Activated gamma-delta T cell treated with Interleukin-2 at 50 U/mL for 16 hours (primary cell): ENCODE measurements at places on chromosomes 12 and 14.
A peak's percentile ranks its signal among the peaks of the same experiment; 100 is the strongest.

DNA sequence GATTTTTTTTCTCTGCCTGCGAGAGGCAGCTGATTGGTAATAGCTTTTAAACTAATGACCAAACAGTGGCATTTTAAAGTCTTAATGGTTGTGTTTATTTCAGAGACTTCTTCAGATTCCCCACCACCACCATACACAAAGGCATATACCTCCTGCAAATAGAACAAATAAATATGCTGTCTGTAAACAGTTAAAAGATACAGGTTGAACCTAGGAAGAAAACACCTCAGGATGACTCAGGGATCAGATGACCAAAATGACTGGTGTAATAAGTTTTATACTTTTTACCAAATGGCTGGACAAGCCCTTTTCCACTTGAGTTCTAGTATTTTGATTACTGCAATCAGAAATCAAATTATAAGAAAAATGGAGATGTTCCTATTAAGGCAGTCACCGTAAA is 364.1 kb downstream of the PAWR start:
- no peak for DNase-seq

DNA sequence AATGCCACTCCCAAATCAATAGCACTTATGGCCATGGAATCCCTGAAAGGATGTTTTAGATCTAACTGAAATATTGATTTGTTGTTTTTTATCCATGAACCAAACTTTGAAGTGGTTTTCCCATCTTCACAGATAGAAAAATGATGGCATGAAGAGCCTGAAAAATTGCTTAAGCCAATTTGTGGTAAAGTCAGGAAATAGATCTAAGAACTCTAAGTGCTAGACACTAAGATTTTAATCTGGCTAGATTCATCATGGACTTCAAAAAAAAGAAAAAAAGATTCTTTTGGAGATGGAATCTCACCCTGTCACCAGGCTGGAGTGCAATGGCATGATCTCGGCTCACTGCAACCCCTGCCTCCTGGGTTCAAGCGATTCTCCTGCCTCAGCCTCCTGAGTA is 45.0 kb upstream of the STRN3 start:
- DNase-seq, result no peak

DNA sequence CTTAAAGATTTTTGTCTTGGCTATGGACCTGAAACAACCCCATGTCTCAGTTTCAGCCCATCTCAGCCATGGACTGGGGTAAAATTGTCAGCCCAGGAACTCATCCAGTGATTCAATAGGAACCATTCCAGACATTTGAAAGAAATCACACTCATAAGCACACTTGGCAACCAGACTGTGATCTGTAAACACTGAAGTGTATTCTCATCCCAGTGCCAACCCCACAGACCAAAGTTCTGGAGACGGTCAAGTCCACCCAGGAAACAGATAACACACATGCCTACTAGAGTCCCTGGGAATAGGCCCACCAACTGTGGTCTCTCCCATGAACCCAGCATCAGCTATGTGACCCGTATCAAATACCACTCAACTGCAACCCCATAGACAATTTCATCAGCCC is 804.6 kb downstream of the TRHDE start:
- DNase-seq, result no peak

DNA sequence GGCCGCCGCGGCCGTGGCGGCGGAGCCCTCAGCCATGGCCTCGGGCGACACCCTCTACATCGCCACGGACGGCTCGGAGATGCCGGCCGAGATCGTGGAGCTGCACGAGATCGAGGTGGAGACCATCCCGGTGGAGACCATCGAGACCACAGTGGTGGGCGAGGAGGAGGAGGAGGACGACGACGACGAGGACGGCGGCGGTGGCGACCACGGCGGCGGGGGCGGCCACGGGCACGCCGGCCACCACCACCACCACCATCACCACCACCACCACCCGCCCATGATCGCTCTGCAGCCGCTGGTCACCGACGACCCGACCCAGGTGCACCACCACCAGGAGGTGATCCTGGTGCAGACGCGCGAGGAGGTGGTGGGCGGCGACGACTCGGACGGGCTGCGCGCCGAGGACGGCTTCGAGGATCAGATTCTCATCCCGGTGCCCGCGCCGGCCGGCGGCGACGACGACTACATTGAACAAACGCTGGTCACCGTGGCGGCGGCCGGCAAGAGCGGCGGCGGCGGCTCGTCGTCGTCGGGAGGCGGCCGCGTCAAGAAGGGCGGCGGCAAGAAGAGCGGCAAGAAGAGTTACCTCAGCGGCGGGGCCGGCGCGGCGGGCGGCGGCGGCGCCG is 381 bp downstream of the YY1 start:
- no peak for DNase-seq

GRCh38 chr14:104856157-104856868 is 8.8 kb upstream of the CEP170B start:
- no peak for DNase-seq

- DNase-seq, result peak; percentile 69
Observed at GRCh38 chr12:57756406-57757341, 1.8 kb downstream of the MARCHF9 start.

DNA sequence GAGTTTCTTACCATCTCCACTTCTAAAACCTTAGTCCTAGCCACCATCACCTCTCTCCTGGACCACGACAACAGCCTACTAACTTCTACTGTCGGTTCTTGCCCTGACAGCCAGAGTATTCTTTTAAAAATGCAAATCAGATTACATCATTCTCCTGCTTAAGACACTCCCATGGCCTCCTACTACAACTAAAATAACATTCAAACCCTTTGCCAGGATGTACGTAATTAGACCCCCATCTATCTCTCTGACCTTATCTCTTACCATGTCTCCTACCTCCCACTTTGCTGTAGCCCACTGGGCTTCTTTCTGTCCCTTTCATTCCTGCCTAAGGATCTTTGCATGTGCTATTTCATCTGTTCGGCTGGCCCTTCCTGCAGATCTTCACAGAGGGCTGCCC is 27.6 kb downstream of the TRIM9 start:
- no peak for DNase-seq

DNA sequence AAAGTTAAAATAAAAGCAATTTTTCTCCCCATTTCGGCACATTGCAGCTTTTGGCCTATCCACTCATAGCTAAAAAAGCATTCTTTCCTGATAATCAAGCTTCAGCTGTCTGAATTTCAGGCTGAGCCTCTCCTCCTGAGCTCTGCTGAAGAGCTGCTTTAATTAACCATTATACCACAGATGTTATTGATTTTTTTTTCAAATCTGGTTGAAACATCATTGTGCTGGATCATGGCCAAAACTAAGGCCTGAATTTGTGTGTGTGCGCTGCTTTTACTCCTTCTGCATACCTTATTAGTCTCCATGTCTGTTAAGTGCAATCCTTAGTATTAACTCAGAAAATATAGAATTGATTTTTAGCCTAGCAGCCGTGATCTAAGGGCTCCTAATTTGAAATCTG is 52.3 kb downstream of the MBIP start:
- no peak for DNase-seq

GRCh38 chr12:53241623-53242412 is 9.8 kb upstream of the RARG start:
- DNase-seq, result no peak

GRCh38 chr12:128745772-128746689 is 77.7 kb downstream of the SLC15A4 start:
- no peak for DNase-seq

GRCh38 chr14:58793131-58793740 is 155.5 kb downstream of the DACT1 start:
- no peak for DNase-seq

DNA sequence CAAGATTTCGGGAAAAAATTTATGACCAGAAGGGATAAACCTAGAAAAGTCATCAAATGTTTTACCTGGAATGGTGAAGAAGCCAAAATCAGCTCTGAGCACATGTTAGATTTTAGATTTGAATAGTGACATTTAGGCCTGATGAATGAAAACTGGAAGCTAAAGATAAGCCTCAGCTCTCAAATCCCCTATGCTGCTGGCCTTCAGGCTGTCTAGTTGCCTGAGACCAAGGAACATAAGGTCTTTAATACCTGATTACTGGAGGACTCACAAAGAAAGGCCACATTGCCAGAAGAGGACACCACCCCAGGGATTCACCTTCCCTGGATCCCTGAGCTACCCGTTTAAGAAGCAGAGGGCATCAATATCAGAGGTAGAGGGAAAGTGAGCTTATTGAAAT is 56.6 kb downstream of the BCL2L14 start:
- DNase-seq, result no peak

DNA sequence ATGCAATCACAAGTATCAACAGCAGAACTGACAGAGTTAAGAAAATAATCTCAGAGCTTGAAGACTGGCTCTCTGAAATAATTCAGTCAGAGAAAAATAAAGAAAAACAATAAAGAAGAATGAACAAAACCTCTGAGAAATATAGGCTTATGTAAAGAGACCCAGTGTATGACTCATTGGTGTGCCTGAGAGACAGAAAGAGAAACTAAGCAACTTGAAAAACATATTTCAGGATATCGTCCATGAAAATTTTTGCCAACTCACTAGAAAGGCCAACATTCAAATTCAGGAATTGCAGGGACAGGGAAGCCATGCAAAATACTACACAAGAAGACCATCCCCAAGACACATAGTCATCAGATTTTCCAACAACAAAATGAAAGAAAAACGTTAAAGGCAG is 56.2 kb downstream of the APOBEC1 start:
- DNase-seq, result no peak

GRCh38 chr12:82407481-82407880 is 49.2 kb downstream of the METTL25 start:
- DNase-seq, result no peak

- DNase-seq, result no peak
Observed at GRCh38 chr14:79483477-79484388, 727.6 kb downstream of the DIO2 start.

GRCh38 chr14:30995689-30996088 is 29.8 kb upstream of the AP4S1 start:
- no peak for DNase-seq

- no peak for DNase-seq
Observed at GRCh38 chr12:64064706-64065105, 157.4 kb downstream of the KICS2 start.

DNA sequence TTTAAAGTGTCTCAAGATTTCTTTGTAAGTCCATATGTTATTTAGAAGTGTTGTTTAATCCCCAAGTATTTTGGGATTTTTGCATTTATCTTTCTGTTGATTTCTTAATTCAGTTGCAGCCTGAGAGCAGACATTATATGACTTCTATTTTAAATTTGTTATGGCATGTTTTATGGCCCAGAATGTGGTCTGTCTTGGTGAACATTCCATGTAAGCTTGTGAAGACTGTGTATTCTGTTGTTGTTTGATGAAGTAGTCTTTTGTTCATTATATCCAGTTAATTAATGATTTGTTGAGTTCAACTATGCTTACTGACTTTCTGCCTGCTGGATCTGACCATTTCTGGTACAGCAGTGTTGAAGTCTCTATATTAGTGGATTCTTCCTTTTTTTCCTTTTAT is 34.0 kb downstream of the LEMD3 start:
- DNase-seq, result no peak

DNA sequence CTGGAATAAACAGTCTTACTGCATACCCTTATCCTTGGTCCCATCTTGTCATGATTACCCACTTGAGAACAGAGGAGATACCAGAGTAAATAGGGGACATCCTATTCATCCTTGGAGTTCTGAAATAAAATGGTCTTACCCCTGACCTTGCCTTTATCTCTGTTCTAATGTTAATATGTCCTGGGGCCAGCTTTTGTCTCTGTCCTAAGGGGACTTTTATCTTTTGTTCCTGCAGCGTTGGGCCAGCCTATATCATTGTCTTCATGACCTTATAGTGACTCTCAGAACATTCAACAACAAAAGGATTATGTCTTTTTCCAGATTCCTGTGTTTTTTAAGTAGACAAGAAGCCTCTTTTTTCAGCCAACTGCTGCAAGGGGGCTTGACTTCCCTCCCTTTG is 1057.5 kb downstream of the LRFN5 start:
- DNase-seq, result no peak

DNA sequence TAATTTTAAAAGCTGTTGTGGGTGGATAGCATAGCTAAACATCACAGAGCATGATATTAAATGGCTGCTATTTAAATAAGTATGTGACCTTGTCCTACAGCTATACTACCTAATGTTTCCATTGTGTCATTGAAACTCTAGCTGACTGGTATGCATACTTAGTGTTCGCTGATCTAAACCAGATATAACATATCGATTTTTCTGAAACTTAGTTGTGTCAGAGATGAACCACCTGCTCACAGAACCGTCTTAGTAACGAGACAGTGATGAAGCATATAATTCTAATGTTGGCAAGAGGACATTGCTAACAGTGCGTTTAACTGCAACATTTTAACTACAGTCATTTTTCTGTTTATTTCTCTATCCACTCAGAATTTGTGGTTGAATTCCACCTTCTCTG is 36.1 kb upstream of the NUAK1 start:
- DNase-seq, result no peak

DNA sequence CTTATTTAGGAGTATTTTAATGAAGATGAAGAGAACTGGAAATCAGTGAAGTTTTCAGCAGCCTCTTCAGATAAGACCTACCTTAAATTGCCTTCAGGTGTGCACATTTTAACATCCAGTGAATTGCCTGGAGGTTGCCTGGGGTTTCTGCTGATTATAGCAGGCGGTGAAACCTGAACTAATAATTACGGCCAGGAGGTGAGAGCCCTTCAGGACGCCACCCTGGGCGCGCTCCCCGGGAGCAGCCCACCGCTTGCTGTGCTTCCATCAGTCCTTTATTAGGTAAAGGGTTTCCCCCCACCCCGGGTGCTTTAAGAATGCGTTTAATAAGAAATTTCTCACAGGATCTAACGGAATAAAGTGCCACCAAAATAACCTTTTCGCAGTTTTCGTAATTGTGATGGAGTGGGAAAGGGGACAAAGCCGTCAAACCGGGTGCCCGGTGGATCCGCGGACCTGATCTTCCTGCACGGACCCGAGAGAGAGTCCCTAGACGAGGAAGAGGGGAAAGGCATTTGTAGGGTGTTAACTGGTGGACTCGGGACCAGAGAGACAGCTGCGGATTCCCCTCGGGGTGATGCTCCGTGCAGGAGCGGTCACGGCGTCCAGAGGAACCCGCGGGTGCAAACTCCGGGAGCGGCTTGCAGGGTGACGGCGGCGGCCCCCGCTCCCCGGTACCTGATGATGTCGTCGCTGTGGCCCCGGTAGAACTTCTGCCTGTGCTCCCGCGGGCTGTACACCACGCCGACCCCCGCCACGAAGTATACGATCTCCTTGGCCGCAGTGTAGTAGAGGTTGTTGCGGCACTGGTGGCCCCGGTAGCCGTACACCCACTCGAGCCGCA is 902 bp downstream of the EML5 start:
- DNase-seq, result no peak

GRCh38 chr14:105943973-105944602 is 417.7 kb downstream of the TMEM121 start:
- DNase-seq, result no peak

DNA sequence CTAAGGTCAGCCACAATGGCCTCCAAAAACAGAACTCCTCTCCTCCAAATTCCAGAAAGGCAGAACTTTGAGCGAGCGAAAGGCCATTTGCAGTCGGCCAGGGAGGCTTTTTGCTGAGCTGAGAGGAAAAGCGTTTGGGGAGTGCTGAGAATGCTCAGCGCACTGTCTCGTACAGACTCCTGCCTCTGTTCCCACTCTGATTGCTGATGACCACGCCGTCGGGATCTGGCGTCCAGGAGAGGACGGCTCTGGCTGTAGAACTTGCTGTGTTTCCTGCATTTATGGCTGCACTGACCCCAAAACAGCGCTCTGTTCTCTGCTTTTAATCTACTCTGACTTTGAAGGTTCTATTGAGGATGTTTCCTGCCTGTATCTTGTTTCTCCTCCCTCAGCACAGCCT is 82.4 kb upstream of the WSCD2 start:
- DNase-seq, result no peak

GRCh38 chr14:92321701-92322100 is 1.3 kb upstream of the SLC24A4 start:
- no peak for DNase-seq
